ENCODE measurements at places on chromosomes 3 and 15. TPM values are rescaled to one million over a fixed set of nuclear protein-coding genes. Genes with fewer than 3 reads are reported as not detected.

ADPRH gene
- total RNA-seq, result 10.9 TPM

- DNase-seq, result peak; percentile 29
Observed at GRCh38 chr3:127405010-127405598, 117.3 kb upstream of the PRR20G start.

OIP5 gene
- total RNA-seq, result not detected

CCDC39 gene
- total RNA-seq, result not detected

FRMD4B gene
- 10.8 TPM for total RNA-seq

CYP1A2 gene
- not detected for total RNA-seq

CRBN gene
- total RNA-seq, result 41.3 TPM

- no peak for DNase-seq
Observed at GRCh38 chr15:52100807-52101442, 11.7 kb downstream of the BCL2L10 start.

DNA sequence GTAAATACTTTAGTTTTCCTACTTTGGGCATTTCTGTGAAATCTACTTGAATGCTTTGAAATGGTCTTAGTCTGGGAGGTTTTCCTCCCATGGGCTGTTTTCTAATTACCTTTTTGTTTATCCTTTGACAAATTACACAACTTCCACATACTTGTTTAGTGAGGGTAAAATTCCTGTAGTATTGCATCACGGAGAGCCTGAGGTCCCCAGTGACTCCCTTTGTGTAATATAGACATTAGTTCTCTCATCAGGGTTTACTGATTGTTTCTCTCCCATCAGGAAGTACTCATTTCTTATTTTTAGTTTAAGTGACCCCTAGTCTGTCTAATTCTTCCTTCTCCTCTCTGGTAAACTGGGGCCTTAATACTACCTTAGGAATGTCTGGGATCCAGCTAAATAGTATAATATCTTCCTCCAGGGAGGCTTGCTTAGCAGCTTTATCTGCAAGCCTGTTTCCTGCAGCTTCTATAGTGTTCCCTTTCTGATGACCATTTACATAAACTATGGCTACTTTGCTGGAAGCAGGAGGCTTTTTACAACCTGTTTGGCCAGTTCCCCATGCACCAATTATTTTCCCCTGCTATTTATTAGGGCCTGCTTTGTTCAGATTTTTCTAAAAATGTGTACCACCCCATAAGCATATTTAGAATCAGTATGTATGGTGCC lies 87.2 kb upstream of the XCR1 start:
- DNase-seq, result no peak

GRCh38 chr15:40067921-40068624 lies 29.1 kb upstream of the SRP14 start:
- DNase-seq, result peak; percentile 3

GASK1A gene
- total RNA-seq, result 0.16 TPM

CTDSPL gene
- total RNA-seq, result 36.4 TPM

All from cardiac septum (tissue), 1 donor.